T-helper 2 cell (primary cell): ENCODE measurements at places on chromosomes 4 and X.

DNA sequence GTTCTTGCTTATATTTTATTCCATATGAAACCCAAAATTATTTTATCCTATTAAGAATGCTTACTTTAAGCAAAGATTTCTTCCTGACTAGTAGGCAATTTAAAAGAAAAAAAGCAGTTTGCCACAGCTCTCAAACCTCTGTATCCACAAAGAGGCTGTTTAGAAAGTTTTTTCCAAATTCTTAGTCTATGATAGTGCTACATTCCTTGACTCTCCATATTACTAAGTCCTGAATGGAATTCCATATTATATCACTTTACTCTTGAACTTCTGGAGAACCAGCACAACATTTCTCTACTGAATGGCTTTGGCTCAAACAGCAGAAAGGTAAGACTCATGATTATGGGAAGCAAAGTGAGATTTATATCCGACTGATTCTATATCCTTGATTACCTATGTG lies 8.3 kb downstream of the SLC10A6 start:
- DNase-seq: no peak

DNA sequence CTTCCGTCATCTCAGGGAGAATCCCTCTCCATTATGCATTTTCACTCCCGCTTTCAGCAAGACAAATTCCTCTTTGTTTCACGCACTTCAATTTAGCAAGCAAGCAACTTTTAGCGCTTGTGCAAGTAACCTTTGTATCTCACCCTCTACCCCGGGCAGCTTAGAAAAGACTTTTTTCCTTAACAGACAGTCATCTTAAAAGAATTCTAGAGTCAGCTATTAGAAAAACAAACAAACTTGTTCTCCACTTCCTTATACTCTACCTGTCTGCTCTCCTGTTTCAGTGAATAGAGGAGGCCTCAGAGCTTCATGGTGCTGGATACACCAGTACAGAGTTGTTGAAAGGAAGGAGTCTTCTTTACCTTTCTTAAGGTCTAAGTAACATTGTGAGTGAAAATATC lies 12.1 kb downstream of the TIGD2 start:
- no peak for DNase-seq

GRCh38 chr4:7759635-7760034 lies 180.0 kb downstream of the AFAP1 start:
- DNase-seq: no peak

DNA sequence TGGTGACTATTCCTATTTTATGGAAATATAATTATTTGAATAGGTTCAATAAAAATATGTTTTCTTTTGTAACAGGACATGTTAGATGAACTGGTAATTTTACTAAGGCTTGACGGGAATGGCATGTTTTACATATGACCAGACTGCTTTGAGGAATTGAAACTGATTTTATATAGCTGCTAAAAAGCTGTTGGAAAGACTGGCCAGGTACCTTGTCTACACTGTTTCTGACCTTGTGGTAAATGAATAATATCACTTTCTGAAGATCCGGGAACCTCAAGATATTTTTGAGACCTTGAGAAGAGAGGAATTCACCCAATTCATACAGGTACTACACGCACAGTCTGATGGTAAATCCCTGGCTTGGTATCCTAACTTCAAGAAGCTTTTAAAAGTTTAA lies 42.1 kb upstream of the USP46 start:
- DNase-seq: no peak

DNA sequence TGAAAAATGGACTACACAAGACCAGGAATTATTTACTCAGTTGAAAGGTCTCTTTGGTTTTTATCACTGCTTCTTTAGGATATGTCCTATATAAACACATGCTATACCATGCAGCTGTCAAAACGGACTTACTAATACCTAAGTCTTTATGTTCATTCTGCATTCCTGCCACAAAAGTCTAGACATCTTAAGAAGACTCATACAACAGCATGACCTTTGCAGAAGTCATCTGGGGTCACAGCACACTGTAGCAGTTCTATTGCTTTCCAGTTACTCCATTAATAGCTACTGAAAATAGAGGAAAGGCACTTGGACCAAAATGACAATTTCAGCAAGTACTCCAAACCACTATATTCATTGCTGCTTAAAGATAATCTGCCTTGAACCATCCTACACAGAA lies 53.2 kb downstream of the DDX60 start:
- DNase-seq: no peak

- DNase-seq: no peak
These were observed 220.3 kb upstream of the TENM3 start for GRCh38 chr4:182022909-182023308.

DNA sequence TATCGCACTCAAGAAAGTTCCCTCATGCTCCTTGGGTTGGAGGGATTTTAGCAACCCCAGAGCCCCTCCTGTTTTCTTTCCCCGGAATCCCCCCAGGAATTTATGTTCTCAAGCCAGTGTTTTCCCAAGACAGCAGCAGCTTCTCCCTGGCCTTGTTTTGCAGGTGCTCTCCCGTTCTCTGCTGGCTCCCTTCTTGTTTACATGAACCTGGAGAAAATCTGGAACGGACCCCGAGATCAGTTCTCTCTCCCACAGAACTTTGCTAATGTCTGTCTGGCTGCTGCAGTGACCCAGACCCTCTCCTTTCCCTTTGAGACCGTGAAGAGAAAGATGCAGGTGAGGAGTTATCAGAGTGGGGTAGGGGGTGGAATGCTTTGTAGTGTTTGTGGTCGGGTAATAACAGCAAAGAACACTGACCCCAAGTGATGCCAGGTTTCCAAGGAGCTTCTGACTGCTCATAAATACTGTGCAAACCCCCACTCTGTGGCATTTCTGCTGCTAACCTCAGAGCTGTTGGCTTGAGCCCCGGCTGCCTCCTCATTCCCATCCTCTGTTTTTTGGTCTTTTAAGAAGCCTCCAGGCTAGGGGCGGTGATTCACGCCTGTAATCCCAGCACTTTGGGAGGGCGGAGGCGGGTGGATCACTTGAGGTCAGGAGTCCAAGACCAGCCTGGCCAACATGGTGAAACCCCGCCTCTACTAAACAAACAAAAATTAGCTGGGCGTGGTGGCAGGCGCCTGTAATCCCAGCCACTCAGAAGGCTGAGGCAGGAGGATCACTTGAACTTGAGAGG lies 11.1 kb downstream of the SLC25A43 start:
- no peak for DNase-seq

- no peak for DNase-seq
These were observed 2.8 kb downstream of the NHS start for GRCh38 chrX:17377795-17378194.

- no peak for DNase-seq
These were observed 6.3 kb downstream of the MEPE start for GRCh38 chr4:87838890-87839591.

DNA sequence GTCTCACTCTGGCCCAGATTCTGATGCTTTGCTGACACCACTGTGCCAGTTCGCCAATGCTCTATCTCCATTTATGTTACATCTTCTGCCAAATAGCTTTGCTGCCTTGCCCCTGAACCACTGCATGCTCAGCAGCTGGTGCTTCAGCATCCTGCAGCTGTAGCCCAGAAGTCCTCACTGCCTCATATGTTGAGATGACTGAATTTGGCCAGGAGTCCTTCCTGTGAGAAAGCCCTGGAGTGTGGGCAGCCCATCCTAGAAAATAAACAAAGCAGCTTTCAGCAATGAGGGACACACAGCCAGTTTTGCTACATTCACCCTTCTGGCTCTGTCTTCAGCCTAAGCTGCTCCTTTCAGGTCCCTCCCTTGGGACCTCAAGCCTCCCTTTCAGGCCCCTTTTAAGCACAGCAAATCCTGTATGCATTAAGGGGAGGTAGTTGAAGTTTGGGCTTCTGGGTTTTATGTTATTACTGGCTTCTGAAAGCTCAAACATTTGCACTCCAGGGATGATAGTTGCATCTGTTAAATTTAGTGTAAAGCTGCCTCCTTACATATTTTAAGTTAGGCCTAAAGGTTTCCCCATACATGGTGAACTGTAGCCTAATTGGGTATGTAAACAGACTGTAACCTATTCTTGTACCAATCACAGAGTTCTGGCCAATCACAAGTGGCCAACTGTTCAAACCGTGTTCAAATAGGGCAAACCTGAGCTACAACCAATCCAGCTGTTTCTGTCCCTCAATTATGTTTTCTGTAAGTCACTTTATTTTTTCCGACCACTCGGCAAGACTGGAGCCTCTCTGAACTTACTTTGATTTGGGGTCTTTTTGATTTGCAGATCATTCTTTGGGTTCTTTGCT lies 2.1 kb upstream of the TMEM165 start:
- DNase-seq: no peak

DNA sequence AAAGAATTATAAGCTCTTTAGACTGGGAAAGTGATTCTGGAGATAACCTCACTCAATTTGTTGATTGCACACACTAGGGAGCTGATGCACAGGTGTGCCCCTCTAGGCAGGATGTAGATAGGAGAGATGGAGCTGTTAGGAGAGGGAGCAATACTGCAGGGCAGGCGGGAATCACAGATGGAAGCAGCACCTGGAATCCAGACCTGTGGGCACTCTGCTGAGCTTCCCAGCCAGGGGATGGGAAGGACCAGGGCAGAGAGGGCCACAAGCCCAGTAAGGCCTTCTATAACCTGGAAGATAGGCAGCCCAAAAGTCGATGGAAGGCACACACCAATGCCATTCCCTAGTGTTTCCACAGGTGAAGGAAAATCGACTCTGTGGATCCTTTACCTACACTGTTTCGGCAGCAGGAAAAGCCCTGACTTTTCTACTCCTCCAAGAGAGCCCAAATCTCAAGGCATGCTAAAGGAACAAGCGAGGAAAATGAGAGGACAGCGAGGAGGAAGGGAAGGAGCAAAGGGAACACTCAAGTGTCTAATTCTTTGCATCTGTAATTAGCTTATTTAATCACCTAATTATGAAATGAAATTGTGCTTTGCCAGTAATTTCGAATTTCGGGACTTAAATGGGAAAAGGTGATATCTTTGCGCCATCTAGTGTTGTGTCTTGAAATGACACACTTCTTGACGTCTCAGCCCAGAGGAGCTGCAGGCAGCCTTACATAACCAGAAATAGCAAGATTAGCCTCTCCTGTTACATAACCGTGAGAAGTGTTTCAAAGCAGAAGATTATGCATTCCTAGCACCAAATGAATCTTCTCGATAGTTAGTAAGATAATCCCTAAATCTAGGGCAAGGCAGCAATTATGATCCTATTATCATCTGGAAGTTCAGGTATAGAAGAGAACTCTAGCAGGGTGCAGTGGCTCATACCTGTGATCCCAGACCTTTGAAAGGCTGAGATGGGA lies 31.0 kb upstream of the TLR3 start:
- no peak for DNase-seq

DNA sequence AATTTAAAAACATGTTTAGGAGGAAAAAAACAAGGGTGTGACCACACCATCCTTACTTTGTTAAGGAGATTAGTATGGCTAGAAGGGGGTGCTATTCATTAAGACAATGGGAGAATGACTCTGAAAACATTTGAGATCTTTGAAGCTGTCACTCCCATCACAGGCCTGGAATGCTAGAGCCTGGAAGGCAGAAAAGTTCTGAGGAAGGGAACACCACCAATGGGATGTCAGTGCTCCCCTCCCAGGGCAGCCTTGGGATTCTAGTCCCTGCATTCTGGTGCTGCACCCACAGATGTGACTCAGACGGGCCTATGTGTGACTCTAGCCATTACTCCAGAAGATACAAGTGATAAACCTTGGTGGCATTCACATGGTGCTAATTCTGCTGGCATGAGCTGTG lies 162.2 kb upstream of the ANXA10 start:
- no peak for DNase-seq

- DNase-seq: no peak
These were observed 65.5 kb downstream of the ZNF81 start for GRCh38 chrX:47902161-47902560.

GRCh38 chr4:823176-823760 lies 2.7 kb downstream of the CPLX1 start:
- DNase-seq: no peak

- DNase-seq: no peak
These were observed 154.0 kb upstream of the AADAT start for GRCh38 chr4:170243662-170244288.

GRCh38 chr4:24913119-24913485 lies 260 bp upstream of the CCDC149 start:
- no peak for DNase-seq

GRCh38 chrX:20595928-20596575 lies 329.3 kb upstream of the RPS6KA3 start:
- no peak for DNase-seq

GRCh38 chr4:161919442-161920220 lies 244.2 kb downstream of the FSTL5 start:
- no peak for DNase-seq

GRCh38 chr4:111959222-111959621 lies 186.0 kb upstream of the FAM241A start:
- DNase-seq: no peak
